ENCODE measurements at places on chromosomes 1 and 21.

DNA sequence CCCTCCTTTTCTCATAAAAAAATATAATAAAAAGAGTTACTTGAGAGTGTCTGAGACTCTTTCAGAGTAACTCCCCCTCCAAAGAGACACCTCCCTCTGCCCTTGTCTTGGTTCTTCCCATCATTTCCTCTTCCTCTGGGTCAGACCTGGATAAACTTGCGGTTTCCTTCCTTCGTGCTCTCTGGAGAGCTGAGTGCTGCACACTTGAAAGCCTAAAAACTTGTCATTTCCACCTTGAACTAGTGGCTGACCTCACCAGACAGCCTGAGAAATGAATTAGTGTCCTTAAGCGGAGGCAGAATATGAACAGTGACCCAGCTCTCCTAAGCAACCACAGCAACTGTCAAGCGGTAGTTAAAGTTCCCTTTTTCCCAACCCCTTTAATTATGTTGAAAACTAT, 88.4 kb upstream of the PROX1 start:
- no peak for DNase-seq

DNA sequence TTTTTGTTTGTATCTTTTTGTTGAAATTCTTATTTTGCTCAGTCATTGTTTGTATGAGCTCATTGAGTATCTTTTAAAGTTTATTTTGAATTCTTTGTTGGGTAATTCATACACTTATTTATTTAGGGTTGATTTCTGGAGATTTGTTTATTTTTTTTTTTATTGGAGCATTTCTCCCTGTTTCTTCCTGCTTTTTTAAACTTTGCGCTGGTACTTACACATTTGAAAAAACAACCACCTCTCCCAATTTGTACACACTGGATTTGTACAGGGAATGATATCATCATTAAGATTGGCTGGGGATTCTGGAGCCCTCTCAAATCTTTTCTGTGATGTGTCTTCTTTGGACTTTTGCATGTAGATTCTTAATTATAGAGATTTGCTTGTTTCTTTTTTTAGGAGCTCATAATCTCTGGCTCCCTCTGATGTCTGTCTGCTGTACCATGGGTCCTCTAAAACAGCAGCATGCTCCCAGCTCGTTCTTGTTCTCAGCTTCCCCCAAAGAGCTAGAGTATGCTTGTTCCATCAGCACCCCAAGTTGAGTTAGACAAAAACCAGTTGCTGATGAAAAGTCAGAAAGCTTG, 310.7 kb downstream of the DUSP10 start:
- DNase-seq = no peak

DNA sequence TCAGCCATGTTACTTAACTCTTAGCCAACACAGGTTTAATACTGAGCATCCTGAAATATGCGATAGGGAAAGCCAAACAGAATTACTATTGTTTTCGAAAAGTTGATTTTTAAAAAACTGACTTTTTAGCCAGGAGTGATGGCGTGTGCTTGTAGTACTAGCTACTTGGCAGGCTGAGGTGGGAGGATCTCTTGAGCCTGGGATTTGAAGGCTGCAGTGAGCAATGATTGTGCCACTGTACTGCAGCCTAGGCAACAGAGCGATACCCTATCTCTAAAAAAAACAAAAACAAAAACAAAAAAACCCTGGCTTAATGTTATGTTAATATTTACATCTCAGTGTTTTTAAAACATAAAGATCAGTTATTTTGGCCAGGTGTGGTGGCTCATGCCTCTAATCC, 16.7 kb downstream of the NMNAT1 start:
- DNase-seq = no peak

DNA sequence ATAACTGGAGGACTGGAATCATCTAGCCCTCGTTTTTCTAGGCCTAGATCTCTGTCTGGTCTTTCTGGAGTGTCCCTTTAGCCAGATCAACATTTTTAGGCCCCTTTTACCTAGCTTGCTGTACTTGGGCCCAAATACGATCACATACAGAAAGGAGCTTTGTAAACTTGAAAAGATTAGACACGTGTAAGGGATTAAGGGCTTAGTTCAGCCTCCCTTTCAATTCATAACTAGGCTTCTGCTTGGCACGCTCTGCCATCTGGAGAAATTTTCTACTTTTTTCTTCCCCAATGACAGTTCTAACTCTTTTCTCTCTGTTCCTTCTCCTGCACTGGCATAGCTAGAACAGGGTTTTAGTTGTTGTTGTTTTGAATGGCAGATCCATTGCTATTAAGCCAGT, 153.3 kb upstream of the BEND5 start:
- DNase-seq = no peak

DNA sequence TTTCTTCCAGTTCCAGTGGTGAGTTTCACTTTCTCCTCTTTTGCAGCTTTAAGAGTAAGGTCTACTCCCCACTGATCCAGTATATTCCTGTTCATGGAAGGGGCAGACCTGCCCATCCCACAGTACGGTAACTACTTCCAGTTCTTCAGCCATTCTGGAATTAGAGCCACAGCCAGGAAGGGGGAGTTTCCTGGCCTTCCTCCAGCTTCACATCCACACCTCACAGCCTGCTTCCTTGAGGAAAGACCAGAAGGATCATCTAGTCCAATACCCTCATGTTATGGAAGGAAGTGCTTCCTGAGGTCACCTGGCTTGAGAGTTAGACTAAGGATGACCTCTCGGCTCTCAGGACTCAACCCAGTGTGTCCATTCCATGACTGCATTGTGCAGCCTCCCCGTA, 597.8 kb downstream of the KIF26B start:
- no peak for DNase-seq

Measured in GM23338 (cell line).